WERI-Rb-1 (cell line): ENCODE measurements at places on chromosomes 12 and 14.
A peak's percentile ranks its signal among the peaks of the same experiment; 100 is the strongest.

DNA sequence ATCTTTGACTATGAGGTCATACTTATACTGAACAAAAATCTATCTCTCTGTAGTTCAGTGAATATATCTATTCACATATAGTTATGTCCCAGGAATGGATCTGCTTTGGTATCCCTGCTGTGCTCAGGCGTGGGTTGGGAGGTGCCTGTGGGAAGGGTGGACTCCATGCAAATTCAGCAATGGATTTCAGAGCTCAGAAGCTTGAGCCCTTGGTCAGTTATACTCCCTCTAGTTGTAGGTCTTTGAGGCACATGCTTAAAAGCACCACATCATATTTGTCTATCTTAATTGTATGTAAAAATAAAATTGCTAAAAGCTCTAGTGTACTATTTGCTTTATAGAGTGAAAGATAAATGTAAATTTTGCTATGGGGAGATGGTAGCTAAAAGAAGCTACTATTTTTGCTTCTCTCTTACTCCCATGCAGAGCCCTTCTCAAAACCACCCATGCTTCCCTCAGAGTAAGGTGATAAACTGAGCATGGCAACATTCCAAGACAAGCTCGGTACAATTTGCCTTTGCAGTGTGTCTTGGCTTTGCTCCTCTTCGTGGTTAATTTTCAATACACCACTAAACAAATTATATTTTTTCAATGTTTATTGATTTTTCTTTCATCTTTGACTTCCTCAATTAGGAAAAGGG lies 54.9 kb downstream of the SLC16A7 start:
- no peak for DNase-seq

DNA sequence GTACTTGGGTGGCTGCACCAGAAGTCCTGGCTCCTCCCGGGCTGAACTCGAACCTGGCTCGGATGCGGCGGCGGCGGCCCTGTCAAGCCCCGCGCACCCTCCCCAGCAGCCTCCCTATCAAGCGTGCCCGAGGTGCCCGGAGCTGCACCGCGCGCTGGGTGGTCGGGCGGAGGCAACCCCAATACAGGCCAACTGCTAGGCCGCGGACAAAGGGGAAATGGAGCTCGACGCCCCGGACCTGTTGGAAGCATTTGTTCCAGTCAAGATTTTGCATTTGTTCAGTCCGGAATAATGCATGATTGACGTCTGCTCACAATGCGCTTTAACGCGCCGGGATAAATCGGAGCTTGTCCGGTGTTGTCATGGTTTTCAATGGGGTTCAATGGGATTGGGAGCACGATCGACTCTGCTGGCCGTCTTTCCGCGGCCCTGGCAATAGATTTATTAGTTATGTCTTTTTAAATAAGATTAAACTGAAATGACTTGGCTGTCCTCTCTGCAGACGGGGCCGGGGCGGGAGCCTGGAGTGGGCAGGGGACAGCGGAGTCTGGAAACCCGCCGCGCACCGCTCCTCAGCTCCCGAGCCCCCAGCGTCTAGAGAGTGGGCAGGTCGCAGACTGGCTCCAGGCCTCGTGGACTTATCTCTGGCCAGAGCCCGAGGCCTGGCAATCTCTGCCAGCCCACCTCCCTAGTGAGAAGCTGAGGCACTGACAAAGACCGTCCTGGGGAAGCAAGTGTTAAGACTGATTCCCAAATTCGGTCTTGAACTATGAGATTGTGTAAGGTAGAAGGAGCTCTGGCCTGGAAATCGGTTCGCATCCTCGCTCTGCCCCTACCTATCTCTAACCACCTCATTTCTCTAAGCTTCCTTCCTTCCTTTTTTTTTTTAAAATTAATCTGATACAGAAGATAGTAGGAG lies 1.7 kb upstream of the NKX2-8 start:
- no peak for DNase-seq

DNA sequence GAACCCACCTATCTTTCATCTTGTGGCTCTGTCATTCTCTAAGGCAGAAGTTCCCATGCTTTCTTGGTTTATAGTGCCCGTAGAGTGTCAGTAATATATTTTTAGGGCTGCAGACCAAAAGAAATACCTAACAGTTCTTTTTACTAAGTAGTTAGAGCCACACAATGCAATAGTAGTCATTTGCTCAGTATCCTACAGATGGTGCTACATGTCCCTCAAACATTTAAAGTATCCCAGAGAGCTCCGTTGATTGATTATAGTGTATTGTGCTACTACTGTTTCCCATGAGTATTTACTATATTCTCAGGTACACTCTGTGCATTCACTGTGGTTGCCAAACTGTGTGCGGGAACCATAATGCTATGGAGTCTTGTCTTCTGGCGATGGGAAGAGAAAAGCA lies 4.7 kb upstream of the PLBD1 start:
- no peak for DNase-seq

- no peak for DNase-seq
Measured at GRCh38 chr12:77919450-77919849, 88.8 kb downstream of the NAV3 start.

- no peak for DNase-seq
Measured at GRCh38 chr14:33934043-33934750, 16.7 kb downstream of the EGLN3 start.

- DNase-seq: no peak
Measured at GRCh38 chr12:10196210-10196609, 16.5 kb upstream of the GABARAPL1 start.

- DNase-seq: no peak
Measured at GRCh38 chr12:49621651-49622500, 1.5 kb upstream of the PRPF40B start.

DNA sequence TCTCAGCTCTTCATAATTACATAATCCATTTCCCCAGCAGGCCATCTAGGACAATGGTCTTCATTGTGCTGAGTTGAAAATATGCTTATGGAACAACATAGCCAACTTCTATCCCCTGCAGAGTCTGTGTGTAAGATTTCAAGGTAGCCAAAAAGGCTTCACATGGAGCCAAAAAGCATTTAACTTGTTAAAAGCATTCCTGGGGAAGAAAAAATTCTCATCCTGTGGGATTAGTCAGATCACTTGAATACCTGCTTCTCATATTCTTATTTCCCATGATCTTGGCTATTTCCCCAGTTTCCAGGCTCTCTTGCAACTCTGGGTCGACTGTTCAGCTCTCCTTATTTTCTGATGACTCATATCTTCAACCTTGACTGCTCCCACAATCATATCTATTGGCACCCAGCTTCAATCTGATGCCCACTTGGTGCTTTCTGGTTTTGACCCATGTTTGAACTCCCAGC lies 178.9 kb downstream of the KLHL28 start:
- DNase-seq: no peak

GRCh38 chr14:36655963-36656686 lies 5.5 kb upstream of the PAX9 start:
- no peak for DNase-seq

DNA sequence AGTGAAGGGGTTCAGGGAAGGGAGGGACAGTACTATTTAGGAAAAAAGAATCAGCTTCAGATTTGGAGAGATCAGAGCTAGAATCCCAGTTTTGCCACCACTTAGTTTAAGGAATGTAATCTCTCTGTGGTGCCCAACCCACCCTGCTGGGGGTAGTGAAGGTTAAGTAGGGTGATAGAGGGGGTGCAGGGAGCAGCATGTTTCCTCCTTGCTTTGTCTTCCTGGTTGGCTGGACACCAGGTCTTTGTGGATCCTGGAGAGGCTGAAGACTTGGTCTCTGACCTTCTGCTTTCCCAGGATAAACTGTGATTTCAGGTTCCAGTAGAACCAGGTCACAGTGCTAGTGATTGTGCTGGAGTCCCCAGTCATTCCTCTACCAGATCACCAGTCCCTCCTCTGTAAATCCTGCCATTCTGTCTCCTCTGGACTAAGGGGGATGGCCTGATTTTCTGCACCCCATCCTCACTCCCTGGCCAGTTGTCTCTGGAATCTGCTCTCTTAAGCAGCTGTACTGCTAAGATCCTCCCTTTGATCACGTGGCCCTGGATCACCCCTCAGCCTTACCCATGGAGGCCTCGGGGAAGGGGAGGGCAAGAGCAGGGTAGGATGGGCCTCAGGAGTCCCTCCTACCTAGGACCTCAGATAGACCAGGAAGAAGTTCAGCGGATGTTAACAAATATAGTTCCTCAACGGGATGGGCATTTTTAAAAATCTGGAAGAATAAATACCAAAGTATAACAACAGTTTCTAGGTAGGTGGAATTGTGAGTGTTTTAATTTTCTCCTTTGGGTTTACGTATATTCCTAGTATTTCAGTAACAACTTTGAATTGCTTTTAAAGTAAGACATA lies 3.1 kb downstream of the MAP3K12 start:
- peak; percentile 85 for DNase-seq

DNA sequence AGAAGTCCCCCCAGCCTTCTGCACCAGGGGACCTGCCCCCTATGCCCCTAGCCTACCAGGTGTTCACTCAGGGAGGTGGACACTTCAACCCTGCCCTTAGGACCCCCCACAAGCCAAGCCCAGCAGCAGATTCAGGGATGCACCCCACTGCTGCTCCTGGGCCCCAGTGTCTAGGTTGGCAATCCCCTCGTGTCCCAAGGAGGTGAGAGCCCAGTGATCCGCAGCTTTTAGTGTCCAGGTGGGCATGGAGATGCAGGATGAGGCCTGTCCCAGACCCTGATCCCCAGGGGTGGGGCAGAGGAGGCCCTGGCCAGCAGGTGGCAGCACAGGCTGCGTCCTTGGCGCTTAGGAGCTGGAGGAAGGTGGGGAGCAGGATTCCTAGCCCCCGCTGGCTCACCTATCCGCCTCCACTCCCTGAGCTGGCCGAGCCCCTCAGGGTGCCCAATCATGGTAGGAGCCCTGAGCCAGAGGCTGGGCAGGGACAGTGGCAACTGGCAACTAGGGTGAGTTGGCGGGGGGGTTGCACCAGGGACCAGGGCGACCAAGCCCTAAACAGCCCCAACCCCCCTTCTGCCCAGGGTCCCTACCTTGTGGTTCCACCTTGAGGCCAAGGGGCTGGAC lies 4.1 kb downstream of the CKB start:
- DNase-seq: peak; percentile 85

DNA sequence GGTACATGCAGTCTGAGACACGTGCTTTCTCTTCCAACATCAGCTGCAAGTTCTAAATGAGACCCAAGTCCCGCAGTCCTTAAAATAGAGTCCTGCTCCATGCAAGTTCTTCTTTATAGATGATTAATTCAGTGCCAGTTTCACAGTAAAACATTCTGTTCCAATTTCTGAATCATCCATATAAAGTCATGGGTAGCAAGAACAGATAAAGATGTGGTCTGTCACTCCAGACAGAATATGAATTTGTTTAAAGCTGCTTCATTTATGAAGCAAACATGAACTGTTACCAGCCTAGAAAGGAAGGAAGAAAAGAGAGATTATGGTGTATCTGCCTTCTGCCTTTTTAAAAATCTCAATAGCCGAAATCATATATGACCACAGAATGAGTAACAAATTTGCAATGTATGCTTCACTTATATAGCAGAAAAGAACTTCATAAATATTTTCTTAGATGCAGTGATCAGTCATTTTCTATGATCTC lies 83.3 kb downstream of the KITLG start:
- no peak for DNase-seq

DNA sequence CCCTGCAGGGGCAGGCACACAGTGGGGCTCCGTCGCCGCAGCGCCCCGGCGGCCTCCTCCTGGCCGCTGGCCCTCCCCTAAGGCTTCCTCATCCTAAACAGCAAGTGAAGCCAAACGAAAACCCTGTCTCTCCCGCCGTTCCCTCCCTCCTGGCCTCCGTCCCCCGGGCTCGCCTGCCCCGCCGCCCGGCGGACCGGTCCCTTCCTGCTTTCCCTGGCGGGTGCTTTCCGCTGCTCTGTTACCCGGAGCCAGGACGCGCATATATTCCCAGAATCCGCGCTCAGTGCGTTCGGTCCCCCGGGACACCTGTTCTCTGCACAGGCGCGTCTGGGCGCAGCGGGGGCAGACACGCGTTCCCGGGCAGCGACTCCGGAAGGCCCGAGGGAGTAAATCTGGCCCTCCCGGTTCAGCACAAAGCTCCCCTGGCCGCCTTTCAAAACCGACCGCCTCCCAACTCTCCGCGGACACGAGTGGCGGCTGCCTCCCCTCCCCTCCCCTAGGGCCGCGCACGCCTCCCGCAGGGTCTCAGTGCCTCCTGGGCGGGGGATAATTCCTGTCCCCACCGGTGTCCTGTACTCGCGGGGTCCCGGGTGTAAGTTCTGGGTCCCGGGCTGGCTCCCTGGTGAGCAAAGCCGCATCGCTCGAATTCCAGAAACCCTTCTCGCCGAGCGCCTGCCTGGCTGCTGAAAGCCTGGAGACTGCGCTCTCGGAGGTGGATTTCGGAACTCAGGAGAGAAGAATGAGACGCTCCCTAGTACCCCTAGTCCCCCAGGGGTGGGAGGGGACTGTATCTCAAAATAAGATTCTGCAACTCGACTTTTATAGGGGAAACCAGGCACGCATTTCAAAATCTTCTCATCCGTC lies 21.4 kb upstream of the CEP170B start:
- DNase-seq: no peak

DNA sequence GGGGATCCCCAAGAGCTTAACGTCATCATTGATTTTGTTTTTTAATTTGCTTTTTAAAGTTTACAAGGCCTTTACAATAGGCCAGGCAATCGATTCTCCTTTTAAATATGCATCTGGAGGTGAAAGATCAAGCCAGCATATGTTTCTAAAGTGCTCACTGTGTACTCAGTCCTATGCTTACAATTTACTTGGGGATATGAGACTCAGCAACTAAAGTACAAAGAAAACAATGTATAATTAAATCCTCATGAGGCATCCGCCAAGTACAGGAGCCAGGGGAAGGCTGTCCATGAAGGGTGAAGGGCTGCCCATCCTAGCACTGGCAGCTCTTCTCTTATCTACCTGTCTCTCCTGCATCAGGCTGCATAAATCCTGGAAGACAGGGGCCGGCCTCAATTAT lies 11.8 kb downstream of the CCDC92 start:
- DNase-seq: no peak

DNA sequence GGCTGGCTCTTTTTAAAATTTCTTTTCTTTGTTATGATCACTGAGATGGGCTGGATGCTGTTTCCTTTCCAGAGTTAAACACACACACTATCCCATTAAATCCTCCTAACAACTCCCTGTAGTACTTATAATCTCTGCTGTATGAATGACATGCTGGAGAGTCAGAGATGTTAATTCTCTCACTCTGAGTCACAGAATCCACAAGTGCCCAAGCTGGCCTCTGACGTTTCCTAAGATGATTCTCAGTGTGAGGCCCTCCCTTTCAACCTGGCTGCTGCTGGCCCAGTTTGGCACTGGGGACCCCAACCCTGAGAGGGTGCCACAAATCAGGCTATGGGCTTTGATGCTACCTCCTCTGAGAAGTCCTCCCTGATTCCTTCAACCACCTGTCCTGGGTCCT lies 5.4 kb downstream of the NOS1 start:
- no peak for DNase-seq

DNA sequence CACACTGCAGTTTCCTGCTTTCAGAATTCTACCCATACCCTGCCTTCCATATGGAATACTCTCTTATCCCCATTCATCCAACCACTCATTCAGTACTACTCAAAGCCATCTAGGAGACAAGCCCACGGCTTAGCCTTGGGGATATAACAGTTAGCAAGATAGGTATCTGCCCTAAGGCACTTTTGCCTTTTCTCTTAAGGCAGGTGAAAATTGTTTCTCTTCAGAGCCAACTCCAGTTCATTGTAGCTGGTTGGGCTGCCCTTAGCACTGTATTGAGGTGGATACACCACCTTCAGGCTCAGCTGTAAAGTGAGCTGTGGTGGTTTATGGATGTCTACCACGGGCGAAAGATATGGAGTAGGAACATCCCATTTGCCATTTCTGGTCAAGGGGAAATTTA lies 729.7 kb upstream of the TBX3 start:
- DNase-seq: no peak

- no peak for DNase-seq
Measured at GRCh38 chr12:56288705-56289387, 11.3 kb downstream of the CS start.

- DNase-seq: no peak
Measured at GRCh38 chr14:78612666-78613065, 442.5 kb downstream of the NRXN3 start.

- no peak for DNase-seq
Measured at GRCh38 chr12:50589650-50590435, 85.1 kb downstream of the DIP2B start.
